ENCODE measurements at places on chromosomes 6 and 20.
A peak's percentile ranks its signal among the peaks of the same experiment; 100 is the strongest.

DNA sequence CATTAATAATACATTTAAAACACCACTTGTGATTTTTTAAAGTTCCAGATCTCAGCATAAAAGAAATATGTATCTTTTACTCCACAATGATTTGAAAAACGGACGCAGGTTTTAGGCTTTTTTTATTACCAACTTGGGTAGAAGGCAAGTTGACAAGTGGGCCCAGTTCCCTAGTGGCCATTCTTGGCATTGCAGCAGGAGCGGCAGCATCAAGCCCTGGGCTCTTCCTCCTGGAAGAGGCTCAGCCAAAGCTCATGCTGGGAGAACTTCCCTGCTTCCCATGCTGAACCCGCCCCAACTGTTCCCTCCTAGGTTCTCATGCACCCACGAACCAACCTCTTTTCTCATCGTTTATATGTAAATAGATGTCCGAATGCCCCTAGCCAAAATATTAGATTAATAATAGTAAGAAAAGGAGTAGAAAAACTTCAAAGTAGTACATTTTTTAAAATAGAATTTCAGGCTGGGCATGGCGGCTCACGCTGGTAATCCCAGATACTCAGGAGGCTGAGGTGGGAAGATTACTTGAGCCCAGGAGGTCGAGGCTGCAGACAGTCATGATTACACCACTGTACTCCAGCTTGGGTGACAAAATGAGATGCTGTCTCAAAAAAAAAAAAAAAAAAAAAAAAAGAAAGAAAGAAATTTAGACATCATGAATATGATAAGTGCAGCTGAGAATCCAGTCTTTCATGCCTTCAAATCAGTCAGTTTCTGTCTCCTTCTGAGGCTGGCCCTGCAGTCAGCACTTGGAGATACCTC lies 18.2 kb upstream of the MYB start:
- peak; percentile 58 for DNase-seq

GRCh38 chr6:157775376-157775775 lies 47.7 kb upstream of the SNX9 start:
- no peak for DNase-seq

DNA sequence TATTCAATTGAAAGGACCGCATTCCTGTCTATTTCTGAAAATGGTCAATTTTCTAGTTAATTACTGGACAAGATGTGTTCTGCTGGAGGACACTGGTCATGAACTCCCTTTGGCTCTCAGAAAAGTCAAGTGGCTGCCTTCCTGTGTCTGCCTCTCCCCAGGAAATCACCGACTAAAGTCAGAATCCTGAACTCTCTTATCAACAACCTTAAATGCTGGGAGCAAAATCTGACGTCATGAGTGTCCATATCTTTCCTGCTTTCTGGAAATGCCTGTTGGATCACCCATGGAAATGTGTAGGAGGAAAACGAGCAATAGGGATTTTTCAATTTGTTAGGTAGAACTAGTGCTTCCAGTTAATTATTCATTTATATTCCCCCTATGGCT lies 53.5 kb upstream of the PLCB1 start:
- peak; percentile 49 for DNase-seq

GRCh38 chr6:168949981-168950857 lies 303.4 kb downstream of the THBS2 start:
- no peak for DNase-seq

GRCh38 chr6:105274678-105275077 lies 94.9 kb upstream of the POPDC3 start:
- no peak for DNase-seq

- DNase-seq: no peak
Measured at GRCh38 chr6:34004706-34005105, 141.2 kb downstream of the GRM4 start.

GRCh38 chr6:16238963-16239797 lies 793 bp downstream of the GMPR start:
- DNase-seq: peak; percentile 53

- DNase-seq: peak; percentile 77
Measured at GRCh38 chr6:28489366-28490204, 26.0 kb downstream of the GPX6 start.

GRCh38 chr20:55009066-55009465 lies 533.7 kb downstream of the DOK5 start:
- no peak for DNase-seq

- peak; percentile 9 for DNase-seq
Measured at GRCh38 chr6:136956590-136957544, 34.8 kb downstream of the SLC35D3 start.

DNA sequence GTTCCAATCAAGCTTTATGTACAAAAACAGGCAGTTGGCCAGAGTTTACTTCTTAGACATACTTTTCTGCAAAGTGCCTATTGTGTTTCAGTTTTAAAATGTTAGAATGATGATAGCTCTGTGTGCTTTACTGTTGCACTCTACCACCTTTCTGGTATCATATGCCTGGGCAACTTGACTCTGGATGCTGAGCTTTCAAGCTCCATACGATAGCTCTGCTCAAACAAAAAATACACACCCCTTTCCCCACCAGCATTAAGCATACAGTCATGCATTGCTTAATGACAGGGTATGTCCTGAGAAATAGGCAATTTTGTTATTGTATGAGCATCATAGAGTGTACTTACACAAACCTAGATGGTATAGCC lies 123.1 kb downstream of the RCAN2 start:
- no peak for DNase-seq

DNA sequence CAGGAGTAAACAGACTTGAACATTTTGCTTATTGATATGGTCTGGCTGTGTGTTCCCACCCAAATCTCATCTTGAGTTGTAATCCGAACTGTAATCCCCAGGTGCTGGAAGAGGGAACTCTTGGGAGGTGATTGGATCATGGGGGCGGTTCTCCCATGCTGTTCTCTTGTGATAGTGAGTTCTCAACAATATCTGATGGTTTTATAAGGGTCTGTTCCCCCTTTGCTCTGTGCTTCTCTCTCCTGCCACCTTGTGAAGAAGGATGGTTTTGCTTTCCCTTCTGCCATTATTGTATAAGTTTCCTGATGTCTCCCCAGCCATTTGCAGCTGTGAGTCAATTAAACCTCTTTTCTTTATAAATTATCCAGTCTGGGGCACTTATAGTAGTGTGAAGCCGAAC lies 40.0 kb downstream of the MYLIP start:
- DNase-seq: peak; percentile 68

DNA sequence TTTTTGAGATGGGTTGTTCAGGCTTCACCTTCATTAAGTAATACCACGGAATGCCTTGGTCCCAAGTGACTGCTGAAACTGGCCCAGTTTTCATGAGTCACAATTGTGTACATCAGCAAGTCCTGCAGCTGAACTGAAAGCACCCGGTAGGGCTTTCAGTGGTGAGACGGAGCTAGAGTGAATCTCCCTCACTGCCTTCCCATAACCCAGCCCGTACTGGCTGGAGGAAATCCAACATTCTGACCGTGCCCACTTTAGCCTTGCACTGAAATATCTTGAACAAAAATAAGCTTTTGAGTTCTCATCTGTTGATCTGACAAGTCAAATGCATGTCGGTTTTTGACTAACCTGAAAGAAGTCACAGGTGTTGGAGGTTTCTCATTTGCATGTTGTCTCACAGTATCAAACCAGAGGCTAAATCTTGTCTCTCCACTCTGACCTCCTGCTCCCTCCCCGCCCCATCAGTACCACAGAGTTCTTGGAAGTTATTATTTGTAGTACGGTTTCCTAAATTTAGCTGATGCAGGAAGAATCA lies 35.9 kb downstream of the DUSP22 start:
- peak; percentile 56 for DNase-seq

DNA sequence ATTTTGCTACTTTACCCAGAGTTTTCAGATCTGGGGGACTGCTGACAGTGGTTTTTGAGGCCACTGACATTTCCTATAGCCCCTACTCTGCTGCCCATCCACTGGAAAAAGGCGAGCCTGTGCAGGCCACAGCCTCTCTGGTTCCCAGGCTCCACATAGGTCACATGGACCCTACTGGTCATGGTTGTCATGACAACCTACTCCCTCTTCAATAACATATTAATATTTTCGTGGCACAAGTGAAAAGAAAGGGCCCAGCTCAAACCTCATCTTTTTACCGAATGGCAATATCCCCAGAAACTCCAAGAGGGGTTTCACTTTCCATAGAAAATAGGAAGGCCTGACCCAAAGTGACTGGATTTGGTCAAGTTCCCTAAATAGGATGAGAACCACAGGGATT lies 11.0 kb upstream of the FOXO3 start:
- peak; percentile 7 for DNase-seq

DNA sequence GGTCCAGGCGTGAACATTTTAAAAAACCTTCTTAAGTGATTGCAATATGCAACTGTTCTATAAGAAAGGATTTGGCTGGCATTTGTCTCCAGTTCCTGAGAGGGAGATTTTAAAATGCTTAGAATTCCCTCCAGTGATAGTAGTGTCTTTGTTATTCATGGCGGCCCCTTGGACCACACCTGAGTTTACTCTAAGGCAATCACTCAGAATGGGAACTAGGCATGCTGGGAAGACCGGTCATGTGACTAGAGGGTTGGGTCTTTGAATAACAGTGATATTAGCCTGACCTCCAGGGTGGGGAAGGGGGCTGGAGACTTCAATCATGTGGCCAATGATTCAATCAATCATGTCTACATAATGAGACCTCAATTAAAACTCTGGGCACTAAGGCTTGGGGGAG lies 50.7 kb upstream of the UTRN start:
- DNase-seq: no peak

GRCh38 chr20:2042400-2042799 lies 48.5 kb upstream of the PDYN start:
- peak; percentile 59 for DNase-seq

GRCh38 chr6:167937948-167938911 lies 59.2 kb upstream of the KIF25 start:
- DNase-seq: no peak

DNA sequence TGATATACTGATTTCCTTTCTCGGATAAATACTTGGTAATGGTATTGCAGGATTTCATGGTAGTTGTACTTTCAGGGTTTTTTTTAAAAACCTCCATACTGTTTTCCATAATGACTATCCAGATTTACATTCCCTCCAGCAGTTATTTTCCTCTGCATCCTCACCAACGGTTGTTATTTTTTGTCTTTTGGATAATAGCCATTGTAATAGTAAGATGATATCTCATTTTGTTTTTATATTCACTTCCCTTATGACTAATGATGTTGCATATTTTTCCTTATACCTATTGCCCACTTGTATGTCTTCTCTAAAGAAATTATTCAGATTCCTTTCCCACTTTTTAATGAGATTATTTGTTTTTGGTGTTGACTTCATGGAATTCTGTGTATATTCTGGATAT lies 231.0 kb downstream of the MEI4 start:
- peak; percentile 39 for DNase-seq

GRCh38 chr6:69202768-69203167 lies 567.7 kb downstream of the ADGRB3 start:
- DNase-seq: no peak

DNA sequence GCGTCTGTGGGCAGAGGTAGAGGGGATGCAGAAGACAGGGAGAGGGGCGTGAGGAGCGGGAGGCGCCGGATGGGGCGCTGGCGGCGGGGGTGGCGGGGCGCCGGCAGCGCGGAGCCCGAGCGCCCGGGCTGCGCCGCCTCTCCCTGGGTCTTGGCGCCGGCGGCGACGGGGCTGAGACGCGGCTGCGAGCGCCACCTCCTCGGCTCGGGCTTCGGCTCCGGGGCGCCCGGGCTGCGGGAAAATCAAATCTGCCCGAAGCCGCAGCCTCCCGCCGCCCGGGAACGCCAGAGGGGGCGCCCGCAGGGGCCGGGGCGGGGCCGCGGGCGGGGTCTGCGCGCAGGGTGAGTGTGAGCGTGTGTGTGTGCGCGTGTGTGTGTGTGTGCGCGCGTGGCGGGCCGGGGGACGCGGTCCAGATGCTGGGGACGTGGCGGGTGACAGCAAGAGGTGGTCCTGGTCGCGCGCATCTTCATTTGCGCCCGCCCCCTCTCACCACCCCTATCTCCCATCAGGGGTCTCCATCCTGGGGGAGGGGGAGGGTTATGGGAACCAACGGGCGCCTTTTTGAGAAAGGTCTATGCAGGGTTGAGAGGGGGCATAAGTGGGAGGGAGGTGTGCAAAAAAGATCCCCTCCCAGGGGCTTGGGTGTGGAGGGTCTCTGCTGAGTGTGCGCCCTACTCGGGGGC lies 646 bp upstream of the CPNE5 start:
- DNase-seq: peak; percentile 67

GRCh38 chr6:148538261-148539190 lies 195.9 kb downstream of the SASH1 start:
- DNase-seq: no peak

DNA sequence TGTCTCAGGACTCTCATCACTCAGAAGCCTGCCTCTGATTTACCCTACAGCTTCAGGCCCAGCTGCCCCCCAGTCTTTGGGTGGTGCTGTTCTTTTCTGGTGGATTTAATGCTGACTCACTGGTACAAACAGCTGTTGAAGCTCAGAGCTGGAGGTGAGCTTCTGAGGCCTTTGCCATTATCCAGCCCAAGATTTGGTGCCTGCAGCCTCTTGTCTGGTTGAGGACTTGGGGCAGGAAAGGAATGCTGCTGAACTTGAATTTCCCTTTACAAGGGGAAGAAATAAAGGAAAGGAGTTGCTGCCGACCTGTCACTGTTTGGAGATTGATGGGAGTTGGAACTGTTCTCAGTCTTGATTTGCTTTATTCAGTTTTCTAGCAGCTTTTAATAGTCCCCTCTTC lies 19.8 kb downstream of the ABCF1 start:
- peak; percentile 33 for DNase-seq

GRCh38 chr20:11978496-11978895 lies 60.8 kb downstream of the BTBD3 start:
- DNase-seq: no peak

DNA sequence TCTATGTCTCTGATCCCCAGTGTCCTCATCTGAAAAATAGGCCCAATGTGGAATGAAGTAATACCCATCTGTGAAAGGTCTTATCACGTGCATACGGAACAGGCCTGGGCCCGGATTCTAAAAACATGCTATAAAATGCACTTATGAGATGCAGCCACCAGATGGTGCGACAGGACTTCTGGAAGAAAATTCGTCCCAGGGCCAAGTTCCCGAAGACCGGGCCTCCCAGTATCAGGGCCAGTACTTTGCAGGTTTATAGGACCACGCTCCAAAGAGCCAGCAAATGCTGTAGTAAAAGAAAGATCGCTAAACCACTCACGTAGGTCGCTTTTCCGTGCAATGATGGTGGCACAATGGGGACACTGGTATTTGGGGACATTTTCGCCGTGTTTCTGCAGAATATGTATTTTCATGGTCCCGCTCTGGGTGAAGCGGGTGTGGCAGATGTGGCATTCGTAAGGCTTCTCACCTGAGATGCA lies 10.6 kb downstream of the CTCFL start:
- peak; percentile 84 for DNase-seq

DNA sequence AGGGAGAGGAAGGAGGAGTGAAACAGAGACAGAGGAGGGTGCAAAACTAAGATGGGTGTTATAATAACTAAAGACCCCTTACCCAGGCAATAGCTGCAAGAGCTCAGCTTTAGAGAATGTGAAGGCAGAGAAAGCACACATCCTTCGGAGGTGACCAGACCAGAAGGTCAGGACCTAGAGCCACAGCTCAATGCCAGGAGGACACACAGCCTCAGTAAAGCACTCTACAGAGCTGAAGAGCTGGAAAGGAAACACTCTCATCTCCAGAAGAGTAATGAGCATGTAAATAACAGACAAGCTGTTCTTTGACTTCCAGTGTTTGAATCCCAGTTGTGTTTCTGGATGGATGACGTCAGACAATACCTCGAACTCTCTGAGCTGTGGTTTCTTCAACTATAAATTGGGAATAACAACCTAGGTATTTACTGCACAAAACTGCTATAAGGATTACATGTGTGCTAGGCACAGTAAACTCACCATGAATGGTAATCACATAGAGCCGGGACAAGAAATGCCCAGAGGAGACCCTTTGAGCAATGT lies 63.2 kb downstream of the MAP3K5 start:
- no peak for DNase-seq

GRCh38 chr20:33259371-33259770 lies 23.6 kb downstream of the BPIFA1 start:
- DNase-seq: no peak
